ENCODE measurements at places on chromosomes 3 and 15.

DNA sequence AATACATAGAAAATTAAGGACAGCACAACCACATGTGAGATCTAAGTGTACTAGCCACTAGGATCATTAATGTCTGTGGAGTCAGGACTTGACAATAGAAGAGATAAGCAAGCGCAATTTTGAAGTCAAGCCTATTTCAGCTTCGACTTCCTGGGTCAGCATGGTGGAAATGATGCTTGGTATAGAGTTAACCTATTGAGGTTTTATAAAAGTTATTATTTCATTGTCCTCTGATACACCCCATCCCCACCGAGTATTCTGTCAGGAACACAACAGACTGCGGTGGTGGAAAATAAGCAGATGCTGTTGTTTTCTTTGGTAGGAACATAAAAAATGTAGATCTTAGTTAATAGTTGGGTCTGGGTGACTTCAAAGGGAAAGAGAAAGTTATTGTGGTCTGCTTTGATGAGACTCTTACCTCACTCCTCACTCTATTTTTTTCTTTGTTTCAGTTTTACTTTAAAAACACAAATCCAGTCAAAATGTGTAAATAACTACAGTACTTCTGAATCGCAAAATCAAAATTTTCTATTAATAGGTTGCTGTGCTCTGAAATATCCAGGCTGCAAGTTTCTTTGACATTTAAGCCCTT, 82.1 kb downstream of the IL5RA start:
- no peak for DNase-seq

- DNase-seq: no peak
Measured at GRCh38 chr3:72077473-72078259, 292.7 kb upstream of the PROK2 start.

GRCh38 chr15:79372428-79372827, 59.7 kb upstream of the MINAR1 start:
- no peak for DNase-seq

- no peak for DNase-seq
Measured at GRCh38 chr3:126955004-126955790, 27.7 kb upstream of the PLXNA1 start.

DNA sequence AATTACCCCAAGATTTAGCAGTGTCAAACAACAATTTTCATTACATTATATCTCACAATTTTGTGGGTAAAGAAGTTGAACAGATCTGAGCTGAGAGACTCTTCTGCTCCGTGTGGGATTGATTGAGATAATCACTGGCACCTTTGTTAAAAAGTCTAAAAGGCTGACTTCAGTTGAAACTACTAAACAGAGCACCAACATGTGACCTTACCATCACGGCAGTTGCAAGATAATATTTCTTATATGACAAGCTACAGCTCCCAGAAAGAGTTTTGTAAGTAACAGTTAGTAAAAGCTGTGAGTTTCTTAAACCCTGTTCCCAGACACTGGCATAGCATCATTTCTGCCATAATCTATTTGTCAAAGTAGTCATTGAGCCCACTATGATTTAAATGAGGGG, 25.0 kb downstream of the CGGBP1 start:
- DNase-seq: no peak

DNA sequence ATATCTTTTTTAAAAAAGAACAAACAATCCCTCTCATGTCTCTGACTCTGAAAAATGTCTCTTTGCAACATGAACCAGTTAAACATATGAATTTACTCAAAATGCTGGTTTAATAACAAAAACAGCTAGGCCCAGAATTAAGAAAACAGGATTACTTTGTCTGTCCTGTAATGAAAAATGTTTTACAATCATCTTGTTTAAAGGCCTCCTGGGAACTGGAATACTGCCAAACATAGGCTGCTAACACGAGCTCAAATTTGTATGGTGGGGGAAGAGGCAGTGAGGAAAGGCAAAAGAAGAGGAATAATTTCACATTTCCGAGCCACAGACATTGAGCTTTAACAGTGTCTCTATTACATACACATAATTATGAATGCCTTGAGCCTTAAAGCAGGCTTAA, 61.7 kb upstream of the PPIB start:
- no peak for DNase-seq

- DNase-seq: no peak
Measured at GRCh38 chr15:40538976-40539375, 25.9 kb downstream of the CCDC32 start.

- DNase-seq: no peak
Measured at GRCh38 chr3:97899331-97899730, 72.9 kb downstream of the RIOX2 start.

GRCh38 chr3:172516318-172517214, 6.7 kb downstream of the TNFSF10 start:
- no peak for DNase-seq

DNA sequence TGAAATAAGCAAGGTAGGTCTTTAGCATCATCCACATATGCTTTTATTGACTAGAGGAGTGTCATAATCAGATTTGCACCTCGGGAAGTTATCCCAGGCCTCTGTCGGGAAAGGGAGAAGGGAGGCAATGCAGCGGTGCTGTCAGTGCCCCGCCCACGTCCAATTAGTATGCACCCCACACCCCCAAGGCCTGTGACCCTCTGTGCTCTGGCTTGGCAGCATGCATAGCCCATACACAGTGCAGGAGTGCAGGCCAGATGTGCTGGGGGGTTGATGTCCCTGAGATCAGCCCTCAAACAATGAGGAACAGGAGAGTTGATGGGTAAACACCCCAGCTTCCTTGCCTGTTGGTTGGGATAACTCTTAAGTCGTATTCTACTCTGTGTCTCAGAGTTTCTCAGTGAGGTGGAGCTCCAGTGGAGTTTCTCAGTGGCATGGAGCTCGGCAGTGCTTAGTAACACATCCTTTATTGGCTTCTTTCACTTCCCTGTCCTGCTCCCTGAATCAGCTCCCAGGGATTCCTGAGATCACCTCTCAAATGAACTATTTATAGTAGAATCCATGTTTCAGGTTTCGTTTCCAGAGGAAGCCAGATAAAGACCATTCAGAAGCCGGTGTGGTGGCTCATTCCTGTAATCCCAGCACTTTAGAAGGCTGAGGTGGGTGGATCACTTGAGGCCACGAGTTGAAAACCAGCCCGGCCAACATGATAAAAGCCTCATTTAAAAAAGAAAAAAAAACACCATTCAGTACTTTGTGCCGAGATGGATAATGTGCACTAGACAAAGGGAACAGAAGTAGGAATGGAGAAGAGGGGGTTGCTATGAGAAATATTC, 26.7 kb upstream of the NDUFB4 start:
- DNase-seq: no peak

DNA sequence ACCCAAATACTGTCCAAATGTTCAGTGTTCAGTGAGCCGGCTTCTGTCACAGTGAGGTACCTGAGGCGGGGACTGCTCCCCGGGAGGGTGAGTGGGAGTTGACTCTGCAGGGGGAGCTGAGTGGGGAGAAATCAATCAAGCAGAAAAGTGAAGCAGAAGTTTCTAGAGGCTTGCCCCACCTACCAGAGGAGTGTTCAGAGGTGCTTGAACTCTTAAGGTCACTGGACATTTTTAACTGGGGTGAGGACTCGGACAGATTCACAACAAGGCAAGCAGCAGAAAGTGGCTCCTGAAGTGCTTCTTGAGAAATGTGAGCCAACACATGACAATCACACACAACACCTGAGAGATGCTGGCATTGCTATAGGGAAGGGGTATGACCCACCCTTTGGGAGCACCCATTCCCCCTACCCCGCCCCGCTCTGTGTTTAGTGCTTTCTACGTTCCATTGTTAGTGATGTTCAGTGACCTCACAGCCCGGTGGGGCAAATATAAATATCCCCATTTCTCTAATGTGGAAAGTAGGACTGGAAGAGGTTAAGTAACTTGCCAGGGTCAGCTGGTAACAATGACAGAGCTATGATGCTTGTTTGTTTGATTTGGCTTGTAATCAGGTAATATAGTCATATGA, 48.6 kb upstream of the AKAP13 start:
- DNase-seq: no peak

- DNase-seq: no peak
Measured at GRCh38 chr3:79285380-79285779, 482.4 kb downstream of the ROBO1 start.

GRCh38 chr3:121998611-121999473, 23.2 kb downstream of the ILDR1 start:
- DNase-seq: no peak

- no peak for DNase-seq
Measured at GRCh38 chr3:16803019-16803418, 81.7 kb upstream of the PLCL2 start.

DNA sequence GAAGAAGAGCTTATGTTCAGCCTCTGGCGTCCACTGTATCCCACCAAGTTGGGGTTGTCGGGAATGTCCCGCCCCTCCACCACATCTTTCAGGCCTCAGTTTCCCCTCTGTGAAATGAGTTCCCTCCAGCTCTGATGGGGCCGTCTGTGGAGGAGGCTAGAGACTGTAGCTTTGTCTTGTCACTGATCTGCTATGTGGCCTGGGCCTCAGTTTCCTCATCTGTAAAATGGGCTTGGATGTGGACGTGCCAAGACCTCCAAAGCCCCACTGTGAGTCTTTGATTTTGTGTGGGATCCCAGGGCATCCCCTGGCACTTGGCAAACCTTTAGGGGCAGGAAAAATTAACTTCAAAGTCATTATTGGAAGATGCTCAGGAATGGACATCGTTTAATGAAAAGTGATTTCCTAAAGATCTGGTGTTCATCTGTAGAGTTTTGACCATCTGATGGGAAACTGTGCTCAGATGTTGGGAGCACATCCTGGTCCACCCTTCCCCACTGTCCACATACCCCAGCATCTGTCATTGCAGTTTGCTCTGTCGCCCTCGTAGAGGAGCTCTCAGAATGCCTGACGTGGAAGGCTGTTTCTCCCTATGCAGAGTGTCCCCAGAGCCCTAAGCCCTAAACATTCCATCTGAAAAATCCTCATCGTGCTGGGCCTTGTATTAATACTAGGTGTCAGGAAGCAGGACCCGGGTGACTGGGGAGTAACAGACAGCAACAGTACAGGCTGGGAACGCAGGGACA, 28.5 kb downstream of the SLC6A6 start:
- no peak for DNase-seq

- DNase-seq: no peak
Measured at GRCh38 chr3:33490641-33491241, 50.5 kb upstream of the UBP1 start.

DNA sequence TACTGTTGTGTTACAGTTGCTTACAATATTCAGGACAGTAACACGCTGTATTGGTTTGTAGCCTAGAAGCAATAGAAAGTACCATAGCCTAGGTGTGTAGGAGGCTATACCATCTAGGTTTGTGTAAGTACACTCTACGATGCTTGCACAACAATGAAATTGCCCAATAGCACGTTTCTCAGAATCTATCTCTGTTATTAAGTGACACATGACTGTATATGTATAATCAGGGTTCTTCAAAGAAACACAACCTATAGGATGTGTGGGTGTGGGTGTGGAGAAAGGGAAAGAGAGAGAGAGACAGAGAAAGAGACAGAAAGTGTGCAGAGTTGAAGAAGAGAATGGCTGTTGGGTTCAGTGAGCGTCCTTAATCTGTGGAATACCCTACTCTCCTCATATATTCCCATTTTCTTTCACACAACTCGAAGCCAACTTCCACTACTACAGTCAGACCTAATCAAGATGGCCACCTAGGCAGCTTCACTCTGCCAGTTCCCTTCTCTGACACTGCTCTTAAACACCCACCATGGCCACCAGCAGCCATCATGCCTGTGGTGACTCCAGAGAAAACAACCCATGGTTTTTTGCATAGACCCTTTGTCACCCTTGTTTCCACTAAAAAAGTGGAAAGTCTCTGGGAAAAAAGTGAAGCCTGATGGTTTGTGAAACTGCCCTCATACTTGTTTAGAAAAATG, 5.8 kb upstream of the PPP4R2 start:
- no peak for DNase-seq

DNA sequence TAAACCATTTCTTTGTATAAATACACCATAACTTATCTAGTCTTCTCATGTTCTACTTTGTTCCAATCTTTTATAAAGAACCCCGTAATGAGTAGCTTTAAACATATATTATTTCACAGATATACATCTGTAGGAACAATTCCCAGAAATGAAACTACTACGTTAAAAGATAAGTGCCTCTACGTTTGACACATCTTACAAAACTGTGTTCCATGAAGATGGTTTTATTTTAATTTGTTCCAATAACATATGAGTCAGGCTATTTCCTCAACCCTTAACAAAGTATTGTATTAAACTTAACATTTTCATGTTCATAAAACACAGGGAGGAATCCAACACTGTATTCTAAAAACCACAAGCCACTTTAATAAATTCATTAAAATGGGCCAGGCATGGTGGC, 52.9 kb downstream of the TRPM7 start:
- DNase-seq: no peak
